ENCODE measurements at places on chromosomes 6 and 20.

- no peak for DNase-seq
These were observed 28.6 kb downstream of the AKAP7 start for GRCh38 chr6:131163886-131164285.

DNA sequence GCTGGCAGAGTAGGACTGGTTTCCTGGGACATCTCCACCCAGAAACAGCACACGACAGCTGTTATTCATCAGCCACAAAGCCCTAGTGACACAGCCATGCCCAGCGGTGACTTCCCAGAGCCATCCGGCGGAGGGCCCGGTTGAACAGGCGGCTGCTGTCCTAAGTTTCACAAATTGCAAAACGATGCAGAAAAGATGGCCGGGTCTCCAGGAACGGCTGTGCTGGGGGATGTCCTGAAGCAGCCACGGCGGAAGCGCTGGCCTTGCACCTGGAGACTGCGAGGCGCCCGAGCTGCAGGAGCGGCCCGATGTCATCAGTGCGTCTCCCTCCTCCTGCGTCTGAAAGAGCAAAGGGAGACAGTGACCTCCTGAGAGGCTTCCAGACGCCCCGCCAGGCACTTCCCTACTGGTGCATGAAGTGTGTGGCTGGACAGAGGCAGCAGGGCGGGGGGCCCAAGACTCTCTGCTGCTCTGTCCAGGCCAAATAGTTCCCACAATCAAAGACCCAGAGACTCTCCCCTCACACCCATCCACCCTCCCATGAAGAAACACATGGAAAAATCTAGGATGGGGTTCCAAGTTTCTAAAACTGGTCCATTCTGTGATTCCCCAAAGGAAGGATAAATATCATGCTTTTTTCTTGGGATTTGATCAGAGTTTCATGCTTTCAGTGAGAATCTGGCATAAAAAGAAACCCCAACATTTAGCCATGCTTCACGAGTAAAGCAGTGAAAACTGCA lies 44.0 kb downstream of the SSR1 start:
- no peak for DNase-seq

DNA sequence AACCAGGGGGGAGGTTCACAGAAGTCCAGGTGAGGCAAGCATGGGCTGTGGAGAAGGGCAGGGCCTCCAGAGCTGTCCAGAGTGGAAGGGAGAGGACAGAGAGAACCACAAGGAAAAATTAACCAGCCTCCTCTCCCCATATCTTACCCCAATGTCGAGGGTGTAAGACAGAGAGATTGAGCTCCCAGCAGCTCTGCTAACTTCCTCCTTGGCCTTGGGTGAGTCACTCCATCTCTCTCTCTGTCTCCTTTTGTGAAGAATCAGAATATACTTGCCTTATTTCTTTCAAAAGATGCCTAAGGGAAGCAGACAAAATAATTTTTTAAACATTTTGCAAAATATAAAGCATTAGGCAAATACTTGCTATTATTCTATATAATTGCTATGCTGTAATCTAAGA lies 58.3 kb upstream of the IYD start:
- DNase-seq = no peak

GRCh38 chr6:30691208-30691847 lies 544 bp upstream of the NRM start:
- DNase-seq = no peak

GRCh38 chr20:47330933-47331708 lies 25.4 kb downstream of the ZMYND8 start:
- DNase-seq = no peak

DNA sequence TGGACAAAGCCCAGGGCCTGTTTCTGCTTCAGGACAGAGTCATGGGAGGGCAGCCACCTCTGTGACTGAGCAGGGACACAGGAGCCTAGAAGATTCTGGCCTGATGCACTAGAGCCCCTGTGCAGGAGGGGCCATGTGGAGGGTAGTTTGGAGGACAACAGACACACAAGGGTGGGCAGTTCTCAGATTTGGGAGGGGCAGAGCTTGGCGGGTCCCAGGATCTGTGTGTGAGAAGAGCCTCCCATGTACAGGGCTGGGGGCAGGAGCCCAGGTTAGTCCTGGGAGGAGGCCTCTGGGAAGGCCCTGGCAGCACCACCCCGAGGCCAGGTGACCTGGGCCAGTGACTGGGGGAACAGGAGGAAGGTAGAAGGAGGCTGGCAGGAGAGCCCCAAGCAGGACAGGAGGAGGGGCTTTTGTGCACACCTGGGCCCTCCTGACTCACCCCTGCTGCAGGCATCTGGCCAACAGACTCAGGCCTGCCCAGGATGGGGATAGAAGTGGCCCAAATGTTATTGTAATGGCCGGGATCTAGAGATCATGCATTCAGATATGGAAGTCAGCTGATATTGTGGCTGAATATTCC lies 1.4 kb upstream of the ULBP3 start:
- no peak for DNase-seq

DNA sequence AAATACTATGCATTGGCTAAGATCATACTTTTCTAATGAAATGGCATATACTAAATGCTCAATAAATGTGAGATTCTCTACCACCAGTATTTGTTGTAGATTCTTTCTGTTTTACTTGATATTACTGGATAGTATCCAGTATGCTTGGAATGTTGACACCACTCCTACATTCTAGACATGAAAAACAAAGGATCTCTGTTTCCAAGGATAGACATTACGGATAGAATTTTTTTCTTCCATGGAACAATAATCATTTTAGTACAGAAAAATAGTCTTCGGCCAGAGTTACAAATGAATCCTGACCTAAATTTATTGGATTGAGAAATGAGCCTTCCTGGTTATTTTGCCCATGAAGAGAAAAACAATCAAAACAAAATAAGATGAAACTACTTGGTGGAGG lies 258.2 kb upstream of the NT5E start:
- DNase-seq = no peak

DNA sequence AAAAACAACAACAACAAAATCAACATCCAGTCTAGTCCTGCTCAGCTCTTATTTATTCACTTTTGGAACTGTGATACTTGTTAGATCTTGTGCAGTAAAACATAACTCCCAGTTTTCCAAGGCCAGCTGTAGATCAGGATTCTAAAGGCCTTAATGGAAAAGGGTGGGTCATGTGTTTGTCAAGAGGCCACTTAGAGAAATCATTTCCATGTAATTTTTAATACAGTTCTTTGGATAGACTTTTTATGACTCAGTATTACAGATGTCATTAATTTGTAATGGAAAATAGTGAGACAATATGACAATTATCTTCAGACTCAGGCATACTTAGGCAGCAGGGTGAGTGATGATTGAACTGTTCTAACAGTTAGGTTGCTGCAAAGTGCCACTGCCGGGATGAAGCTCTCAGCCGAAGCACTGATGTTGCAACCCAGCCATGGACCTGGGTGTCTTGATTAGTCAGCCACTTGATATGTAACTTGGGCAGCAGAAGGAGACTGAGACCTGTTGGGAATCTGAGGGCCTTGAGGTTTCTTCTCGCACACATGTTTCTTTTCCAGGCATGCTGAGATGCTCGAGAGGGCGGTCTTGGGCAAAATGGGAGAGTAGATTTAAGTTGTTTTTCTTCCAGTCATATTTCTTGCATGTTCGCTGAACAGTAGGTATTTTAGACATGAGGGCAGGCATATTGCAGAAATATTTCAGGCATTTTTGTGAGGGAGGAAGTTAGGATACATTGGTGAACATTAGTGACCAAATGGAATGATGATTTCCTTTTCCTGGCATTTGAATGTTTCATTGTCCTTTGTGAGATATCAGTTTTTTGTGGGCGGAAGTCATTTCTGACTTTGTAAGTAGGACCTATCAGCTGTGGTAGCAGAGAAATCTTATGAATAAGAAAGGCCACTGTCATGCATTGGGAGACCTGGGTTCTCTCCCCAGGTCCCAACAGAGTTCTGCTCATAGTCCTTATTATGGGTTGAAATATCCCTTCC lies 52.3 kb downstream of the SLX4IP start:
- no peak for DNase-seq

- DNase-seq = no peak
These were observed 90.7 kb downstream of the KHDC1L start for GRCh38 chr6:73134588-73134987.

GRCh38 chr6:147170269-147170668 lies 33.9 kb upstream of the STXBP5 start:
- DNase-seq = no peak

GRCh38 chr6:143621876-143622605 lies 55.7 kb upstream of the PHACTR2 start:
- DNase-seq = no peak

DNA sequence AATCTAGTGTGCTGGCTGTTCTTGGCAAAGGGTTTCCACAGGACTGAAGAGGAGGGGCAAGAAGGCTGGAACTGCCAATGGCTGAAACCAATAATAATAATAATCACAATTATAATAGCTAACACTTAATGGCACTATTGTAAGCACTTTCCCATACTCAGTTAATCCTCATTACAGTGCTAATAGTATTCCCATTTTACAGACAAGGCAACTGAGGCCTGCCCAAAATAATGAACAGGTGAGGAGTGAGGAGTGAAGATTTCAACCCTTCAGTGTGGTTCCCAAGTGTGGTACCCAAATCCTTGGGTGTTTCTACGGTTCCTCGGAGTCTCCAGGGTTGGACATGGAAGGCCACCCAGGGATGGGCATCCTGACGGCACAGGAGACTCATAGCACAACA lies 69.9 kb downstream of the TRERF1 start:
- no peak for DNase-seq

DNA sequence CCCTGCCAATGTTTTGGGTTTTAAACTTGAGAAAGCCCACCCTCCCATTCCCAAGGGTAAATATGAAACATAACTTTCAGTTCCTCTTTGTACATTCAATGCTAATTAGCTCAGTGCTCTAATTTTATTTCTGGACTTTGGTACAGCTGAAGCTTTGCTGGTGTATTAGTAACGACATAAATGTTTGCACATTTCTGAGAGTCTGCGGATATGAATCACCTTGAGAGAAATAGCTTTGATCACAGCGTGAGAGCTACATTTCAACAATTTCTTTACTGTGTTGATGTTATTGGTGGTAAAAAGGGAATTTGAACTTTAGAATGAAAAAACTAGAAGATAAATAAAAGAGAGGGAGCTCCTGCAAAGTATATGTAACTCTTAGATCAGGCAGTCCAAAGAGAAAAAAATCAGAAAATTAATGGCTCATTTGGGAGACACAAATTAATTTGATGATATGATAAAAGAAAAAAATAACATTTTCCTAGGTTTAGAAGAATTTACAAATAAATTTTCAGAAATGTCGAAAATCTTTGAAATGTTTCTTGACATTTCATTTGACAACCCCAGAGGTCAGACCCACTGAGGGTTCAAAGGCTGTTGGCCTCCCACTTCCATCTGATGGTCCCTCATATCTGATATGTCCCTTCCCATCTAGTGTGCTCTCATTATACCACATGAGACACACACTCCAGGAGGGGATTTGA lies 38.5 kb upstream of the CAP2 start:
- no peak for DNase-seq

DNA sequence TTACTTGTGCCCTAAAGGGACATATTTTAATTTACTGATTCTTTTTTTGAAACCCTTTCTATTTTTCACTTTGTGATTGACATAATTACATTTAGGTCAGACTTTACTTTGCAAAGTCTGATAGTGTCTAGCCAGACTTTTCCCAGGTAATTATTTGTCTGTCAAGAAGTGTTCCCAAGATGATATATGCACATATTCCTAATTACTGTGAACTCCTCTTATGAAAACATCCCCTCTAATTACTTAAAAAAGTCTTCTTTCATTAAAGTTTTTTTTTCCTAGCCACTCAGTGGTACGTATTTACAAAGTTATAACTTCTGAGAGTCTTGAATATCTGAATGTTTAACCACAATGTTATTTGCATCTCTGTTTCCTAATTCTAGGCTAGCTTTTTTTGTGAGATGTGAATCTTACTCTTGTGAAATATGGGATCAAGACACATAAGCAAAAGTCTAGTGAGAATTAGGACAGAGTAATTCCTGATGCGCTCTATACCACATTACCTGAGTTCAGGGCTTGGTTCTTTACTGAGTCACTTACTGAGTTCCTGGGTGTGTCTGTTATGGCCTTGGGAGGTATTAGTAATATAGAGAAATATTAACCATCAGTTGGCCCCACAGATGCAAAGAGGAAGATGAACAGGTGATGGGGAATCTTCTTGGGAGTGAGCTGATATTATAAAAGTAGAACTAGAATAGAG lies 27.9 kb downstream of the FAM83B start:
- DNase-seq = no peak

DNA sequence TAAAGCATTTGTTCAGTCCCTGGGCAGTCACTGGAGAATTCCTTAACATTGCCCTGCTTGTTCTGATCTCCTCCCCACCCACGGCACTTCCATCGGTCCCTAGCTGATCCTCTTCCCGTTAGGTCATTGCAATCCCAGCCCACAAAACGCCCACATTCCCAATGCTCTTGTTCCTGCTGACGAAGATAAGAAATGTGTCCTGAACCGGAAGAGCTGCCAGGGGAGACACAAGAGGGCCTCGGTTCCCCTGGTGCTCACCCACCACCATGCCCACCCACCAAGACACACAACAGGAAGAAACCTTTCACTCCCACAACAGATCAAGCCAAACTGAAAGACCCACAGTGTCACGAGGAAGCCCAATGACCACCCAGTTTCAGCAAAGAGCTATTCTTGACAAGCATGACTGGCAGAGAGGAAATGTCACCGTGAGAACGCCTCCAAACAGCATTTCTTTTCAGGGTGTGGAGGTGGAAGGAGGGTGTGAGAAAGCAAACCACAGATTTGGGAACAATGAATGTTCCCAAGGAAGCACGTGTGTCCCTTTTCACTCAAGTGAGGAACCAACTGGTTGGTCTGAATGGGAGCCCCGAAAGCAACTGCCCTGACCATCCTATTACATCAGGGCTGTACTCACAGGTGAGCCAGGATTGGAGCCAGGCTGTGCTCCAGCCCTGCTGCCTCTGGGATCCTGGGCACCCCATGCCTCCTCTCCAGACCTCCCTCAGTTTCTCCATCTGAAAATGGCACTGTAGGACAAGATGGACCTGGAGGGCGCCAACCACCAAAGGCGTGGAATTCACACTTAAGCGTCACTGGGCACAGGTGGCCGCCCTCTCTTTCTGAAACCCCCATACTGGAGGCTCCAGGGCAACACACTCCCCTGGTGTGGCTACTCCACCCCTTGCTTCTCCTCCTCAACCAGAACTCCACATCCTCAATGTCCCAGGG lies 97.5 kb downstream of the ZMYND8 start:
- DNase-seq = no peak

DNA sequence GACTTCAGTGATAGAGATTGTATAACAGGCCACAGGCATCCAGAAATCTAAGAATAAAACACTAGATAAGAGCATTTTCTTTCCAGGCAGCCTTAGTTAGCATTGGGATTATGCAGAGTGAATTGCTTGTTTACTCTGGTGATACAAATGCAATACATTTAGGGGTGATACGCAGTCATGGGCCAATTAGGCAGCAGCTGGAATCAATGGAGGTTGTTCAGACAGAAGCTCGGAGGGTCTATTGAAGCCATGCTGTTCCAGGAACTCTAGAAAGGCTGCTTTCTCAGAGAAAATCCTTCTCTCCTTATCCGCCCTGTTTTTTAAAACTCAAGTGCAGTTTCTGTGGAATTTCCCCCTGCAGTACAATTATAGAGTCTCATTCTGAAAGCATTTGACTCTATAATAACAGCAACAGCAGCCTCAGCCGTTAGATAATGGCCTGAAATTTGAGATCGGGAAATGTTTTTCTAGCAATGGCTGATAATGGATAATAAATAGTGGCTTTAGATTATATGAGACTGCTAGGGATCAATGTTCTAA lies 364.3 kb upstream of the HS3ST5 start:
- no peak for DNase-seq
